ENCODE measurements at places on chromosomes 3 and 15.

GRCh38 chr3:177050501-177051237 lies 146.6 kb downstream of the TBL1XR1 start:
- H3K36me3 ChIP-seq: peaks cover 24% of the 10 kb centered on the region
- H3K27ac ChIP-seq: no peak overlapping the region
- no peaks in the 10 kb centered on the region for H3K27me3 ChIP-seq
- H3K4me3 ChIP-seq: no peak overlapping the region
- DNase-seq: no peak

DNA sequence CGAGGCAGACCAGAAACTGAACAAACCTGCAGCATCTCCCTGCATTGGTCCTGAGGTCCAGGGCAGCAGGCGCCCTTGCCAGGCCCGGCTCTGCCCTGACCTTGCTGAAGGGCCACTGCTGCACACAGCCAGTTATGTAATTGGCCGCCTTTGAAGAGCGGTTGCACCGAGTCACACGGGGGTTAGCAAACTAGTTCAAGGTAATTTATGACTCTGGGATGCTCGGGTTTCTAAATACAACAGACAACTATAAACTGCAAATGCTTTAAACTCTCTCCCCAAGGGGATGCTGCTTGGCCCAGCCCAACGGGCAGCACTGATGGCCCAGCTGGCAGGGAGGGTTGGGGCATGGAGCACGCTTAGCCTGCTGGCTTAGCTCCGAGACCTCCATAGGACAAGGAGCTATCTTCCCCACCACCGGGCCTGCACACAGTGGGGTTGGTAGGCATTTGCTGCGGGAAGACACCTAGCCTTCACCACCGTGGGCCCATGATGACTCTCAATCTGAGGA lies 60.3 kb upstream of the IQSEC1 start:
- H3K27ac ChIP-seq: no peak overlapping the region
- no peak overlapping the region for H3K4me3 ChIP-seq
- H3K27me3 ChIP-seq: no peaks in the 10 kb centered on the region
- no peak for DNase-seq

DNA sequence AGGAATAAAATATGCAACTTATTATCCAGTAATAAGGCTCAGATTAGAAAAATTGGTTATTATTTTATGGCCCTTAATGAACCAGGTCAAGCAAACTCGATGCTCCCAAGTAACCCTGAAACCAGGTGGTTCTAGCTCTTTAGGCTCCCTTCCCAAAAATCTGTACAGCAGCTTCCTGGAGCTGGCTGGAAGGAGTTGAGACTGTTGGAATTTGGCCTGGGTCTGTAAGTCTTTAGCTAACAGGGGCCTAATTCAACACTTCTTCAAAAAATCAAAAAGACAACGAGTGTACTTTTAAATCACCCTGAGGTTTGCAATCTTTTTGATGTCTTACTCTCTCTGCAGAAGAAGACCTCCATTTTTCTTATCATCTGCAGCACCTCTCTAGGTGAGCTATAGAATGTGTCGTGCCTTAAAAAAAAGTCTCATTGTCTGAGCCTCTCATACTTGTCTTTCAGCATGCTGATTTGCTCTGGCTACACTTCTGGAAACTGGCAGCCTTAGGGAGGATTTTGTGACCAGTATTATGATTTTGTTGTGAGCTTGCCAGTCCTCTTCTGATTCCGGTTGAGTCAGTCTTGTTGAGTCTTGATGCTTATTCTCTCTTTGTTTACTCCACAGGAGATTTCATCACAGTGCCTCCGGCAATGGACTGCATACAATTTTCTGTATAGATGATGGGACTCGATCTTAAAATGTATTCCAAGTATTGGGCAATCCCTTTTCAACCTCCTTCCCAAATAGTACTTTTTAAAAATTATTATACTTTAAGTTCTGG lies 235.0 kb upstream of the KBTBD8 start:
- no peaks in the 10 kb centered on the region for H3K36me3 ChIP-seq
- no peak for DNase-seq
- no peak overlapping the region for H3K27ac ChIP-seq
- no peaks in the 10 kb centered on the region for H3K4me1 ChIP-seq
- no peaks in the 10 kb centered on the region for H3K27me3 ChIP-seq
- no peak overlapping the region for H3K4me3 ChIP-seq

GRCh38 chr3:190504354-190505125 lies 9.3 kb upstream of the IL1RAP start:
- DNase-seq: no peak
- H3K4me3 ChIP-seq: no peak overlapping the region
- H3K36me3 ChIP-seq: no peaks in the 10 kb centered on the region
- H3K27ac ChIP-seq: no peak overlapping the region
- H3K27me3 ChIP-seq: peaks cover 12% of the 10 kb centered on the region
- no peaks in the 10 kb centered on the region for H3K4me1 ChIP-seq
